ENCODE measurements at places on chromosomes 3 and 15.

DNA sequence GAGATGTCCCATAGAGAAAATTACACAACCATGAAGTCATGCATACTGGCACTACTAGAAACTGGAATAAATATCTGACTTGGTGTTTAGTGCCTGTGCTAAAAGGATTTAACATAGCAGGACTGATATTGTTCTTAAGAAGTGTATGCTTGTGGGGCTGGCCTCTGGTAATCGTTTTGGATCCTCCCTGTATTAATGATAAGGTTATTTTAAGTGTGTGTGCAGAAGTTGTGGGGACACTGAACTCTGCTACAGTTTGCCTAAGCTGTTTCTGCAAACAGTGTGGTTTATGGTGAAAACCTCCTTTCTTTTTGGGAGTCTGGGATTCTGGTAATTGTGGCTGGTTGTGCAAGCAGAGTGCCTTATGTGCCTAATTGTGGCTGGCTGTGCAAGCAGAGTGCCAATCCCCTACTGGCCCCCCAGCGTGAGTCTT, 120.8 kb downstream of the CLASP2 start:
- DNase-seq: no peak

DNA sequence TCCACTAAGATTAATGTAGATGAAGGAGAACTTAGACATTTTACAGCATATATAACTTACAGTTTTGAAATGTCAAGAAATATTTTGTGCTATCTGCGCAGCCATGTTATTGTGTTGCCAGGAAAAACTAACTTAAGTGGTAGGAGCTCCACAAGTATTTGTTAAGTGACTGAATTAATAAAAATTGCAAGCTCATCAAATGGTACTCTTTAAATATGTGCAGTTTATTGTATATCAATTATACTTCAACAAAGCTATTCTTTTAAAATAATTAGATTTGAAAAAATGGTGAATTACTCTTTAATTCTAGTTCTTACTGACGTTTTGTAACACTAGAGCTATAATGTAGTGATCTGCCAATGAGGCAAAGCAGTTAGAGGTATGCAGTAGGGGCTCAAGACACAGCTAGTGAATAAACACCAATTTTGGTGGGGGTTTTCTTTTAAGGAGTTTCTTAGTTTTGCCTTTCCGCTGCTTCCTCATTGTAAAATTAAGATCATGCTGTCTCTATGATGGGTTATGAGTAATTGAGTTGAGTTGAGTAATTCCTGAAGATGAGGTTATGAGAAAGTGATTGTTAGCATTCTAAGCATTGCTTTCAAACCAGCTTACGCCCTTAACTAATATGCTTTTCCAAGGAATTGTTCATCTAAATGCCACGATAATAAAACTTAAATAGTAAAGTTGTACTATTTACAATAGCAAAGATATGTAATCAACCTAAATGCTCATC, 10.9 kb upstream of the LXN start:
- no peak for DNase-seq

DNA sequence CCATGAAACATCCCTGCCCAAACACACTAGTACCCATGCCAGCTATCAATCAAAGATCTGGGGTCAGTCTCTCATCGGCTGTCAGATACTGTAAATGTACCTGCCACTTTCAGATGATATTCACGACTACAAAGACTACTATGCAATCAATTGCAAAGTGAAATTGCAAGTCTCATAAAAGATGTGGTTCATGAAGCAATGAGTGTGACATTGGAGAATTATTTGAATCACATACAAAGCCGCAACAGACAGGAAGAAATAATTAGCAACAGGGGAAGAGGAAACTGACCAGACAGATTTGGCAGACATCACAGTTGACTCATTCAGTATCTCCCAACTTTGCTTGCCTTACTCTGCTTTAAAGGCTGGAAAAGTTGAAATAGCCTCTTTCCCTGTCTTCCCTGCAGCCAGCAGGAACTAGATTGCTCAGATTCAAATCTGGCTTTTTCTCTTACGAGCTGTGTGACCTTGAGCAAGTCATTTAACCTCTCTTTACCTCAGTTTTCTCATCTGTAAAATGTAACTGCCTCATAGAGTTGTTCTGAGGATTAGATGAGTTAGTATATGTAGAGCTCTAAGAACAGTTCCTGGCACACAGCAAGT, 95.7 kb upstream of the C3orf80 start:
- no peak for DNase-seq

DNA sequence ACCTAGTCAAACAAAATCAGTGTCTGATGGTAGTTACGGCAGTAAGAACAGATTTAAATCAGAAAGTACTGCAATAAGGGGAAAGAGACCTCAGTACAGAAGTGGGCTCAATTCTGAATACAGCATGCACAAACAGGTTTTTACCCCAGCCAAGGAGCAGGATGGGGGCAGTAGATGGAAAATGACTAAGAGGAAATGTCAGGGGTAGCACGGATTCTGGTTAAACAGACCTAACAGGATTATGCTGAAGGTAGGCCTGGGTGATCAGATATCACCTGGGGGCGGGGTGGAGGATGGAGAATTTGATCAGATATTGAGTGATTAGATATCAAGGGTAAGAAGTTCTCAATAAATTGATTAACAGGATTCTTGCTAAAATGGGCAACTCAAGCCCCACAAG, 19.0 kb downstream of the MESD start:
- no peak for DNase-seq

DNA sequence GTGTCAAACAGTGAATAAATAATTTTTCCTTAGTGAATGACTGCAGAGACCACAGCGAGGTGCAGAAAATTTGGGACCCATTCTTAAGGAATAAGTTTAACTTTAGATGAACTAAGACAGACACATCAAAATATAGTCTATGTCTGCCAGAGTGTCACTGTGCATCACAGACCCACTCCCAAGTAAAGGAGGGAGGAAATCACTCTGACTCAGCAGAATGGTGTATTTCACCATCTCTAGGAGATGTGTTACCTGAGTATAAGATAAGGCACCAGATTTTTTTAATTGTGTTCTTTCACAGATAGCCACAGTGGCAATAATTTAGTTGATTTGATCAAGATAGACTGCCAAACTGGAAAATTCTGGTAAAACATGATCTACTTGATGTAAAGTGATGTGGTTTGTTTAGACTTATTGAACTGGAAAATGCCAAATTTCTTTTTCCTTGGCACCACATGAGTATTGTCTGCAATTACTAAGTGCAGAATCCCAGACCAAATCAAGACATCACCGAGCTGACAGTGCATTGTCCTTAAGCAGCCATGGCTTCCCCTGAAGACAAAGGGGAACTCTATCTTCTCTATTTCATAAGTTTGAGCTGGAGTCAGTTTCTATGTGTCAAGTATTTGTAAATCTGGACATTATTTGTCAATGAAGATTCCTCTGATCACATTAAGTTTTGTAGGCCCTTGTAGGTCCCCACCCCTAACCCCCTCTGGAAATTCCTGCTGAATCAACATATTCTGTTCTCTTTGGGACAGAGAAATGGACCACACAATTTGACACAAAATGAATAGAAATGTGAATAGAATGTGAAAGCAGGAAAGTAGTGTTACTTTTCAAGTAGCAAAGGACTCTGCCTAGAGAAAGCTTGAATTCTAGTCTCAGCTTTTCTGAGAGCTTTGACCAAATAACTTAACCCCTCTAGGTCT, 47.6 kb downstream of the TIPARP start:
- DNase-seq: no peak

DNA sequence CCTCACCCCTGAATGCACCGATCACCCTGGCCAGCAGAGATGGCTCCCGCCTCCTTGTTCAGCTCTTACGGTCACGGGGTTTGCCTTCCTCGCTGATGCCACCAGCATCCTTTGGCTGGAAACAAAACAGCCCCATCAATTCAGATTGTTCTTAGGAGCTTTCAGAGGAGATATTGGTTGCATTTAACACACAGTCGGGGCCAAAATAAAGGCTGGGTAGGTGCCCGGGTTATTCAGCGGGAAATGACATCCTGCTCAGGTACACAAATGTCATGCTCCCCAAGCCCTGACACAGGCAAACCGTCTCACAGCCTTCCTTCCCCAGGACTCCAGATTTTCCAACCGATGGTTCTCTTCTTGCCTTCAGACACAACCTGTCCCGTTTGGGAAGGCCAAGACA, 62.4 kb upstream of the MEF2A start:
- DNase-seq: no peak

DNA sequence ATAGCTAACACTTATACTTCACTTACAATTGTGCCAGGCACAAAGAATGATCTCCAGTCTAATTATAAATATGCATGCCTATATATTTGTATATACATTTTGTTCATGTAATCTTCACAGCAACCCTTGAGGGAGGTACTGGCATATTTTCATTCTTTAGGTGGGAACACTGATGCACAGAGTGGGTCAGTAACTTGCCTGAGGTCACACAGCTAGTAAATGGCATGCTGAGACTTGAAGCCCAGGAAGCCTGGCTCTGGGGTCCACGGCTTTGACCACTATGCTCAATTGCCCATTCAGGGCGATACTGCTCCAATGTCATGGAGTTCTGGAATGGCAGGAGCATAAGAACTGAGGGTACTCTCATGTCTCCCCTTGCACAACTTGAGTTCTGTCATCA, 139.8 kb downstream of the SHQ1 start:
- DNase-seq: no peak

DNA sequence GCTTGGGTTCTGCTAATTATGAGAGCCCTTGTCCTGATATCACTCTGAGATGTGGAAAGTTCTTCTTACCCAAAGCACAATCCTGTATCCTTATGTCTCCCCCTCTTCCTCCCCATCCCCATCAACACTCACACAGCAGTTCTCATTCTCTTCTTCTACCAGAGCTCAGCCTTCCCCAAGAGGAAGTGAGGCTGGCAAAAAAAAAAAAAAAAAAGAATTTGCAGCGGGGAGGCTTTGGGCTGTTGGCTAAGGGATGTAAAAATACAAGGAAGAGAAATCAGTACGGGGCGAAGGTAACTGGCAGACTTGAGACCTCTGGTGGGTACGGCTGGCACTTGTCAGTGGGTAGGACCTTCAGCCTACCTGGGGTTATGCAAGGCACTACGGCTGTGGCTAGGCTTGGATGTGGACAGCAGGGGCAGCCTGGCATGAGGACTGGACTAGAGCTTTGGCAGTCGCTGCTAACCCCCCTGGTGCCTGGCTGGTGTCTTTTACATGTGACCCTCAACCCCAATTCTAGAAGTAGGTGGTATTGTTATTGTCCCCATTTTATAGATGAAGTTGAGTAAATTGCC, 5.4 kb downstream of the VIPR1 start:
- DNase-seq: no peak

DNA sequence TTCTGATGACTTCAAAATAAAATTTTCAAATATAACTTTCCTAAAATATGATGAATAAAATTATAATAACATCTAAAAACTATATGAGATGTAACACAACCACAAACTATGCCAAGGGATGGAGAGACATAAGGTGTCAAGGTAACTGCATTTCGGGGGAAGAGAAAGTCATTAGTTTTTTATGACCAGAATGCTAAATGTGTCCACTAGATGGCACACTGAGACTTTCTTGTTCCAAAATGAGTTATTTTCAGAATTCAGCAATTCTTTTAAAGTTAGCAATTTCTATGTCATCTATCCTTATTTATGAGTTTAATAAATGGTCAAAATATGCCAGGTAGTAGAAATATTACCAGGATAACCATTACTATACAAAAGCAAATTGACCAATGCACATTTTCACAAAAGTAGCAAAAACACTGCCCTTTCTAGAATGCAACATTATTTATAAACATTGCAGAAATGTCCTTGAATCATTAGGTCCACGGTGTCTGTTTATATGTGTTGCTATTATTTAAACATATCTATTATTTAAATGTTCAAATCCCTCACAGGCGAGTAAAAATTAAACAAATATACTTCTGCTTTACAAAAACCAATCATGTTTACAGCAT, 374.2 kb downstream of the PLCL2 start:
- DNase-seq: no peak

- DNase-seq: no peak
Measured at GRCh38 chr3:30501526-30501925, 104.9 kb upstream of the TGFBR2 start.

- no peak for DNase-seq
Measured at GRCh38 chr3:122092460-122093165, 37.5 kb downstream of the CD86 start.

GRCh38 chr15:31332020-31332680, 5.5 kb downstream of the KLF13 start:
- no peak for DNase-seq

GRCh38 chr3:86702381-86702958, 288.5 kb downstream of the VGLL3 start:
- no peak for DNase-seq

DNA sequence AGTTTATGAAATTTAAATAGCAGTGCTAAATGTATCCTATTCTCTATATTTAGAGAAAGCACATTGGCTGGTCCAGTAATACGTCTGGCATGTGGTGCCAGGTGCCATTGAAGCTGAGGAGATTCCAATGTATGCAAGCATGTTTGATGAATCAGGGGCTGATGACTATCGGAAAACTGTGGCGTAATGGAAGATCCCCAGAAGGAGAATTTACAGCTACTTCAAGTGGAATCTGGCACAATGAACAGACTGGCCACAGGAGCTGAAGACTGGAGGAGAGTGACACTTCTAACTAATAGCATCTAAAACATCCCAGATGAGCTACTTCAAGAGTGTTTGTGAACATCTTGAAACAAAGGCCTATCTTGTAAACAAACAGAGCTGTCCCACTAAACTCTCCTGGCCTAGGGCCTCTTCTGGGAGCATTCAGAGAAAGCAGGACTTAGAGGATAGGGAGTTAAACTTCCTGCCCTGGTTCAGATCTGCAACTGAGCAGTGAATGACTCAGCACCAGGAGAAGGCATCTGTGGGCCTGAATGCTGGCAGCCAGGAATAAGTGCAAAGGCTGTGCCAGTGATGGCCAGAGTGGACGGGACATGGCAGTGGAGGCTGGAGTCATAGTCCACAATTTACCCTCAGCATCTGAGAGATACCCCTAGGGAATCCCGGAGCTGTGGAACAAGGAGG, 15.2 kb upstream of the ACTC1 start:
- DNase-seq: no peak

DNA sequence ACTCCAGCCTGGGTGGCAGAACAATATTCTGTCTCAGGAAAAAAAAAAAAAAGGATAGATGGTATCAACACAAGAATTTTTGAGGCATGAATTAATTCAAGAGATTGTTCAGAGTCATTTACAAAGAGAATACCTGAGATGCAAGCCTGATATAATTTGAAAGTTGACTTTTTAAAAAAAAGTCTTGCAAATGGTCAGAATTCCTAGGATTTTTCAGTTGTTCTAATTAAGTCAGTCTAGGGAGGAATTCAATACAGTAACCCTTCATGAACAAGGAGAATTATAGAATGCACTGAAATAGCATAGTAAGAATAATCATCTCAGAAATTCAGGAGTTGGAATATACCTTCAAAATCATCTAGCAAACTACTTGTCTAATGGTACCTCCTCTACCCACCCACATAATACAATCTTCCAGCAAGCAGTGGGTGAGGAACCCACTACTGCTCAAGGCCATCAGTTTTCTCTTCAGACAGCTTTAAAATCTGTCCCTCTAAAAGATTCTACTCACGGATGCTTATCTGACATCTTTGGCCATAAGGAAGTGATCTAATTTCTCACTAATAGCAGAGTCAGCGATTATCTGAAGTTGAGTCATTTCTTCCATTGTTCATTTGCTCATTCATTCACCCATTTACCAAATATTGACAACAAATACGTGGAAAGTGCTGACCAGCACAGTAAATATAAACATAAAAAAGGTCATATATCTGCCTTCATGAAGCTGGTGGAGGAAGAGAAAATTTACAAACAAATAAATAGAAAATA, 159.6 kb downstream of the GREM1 start:
- no peak for DNase-seq

All from vagina (tissue), 2 donors.